Activated CD4-positive, alpha-beta T cell treated with anti-CD3 and anti-CD28 coated beads, Interleukin-2, amount 50 U/mL, for 16 hours (primary cell): ENCODE measurements at places on chromosomes 13 and 19.

GRCh38 chr13:79477968-79478367 is 3.0 kb upstream of the NDFIP2 start:
- DNase-seq = no peak

DNA sequence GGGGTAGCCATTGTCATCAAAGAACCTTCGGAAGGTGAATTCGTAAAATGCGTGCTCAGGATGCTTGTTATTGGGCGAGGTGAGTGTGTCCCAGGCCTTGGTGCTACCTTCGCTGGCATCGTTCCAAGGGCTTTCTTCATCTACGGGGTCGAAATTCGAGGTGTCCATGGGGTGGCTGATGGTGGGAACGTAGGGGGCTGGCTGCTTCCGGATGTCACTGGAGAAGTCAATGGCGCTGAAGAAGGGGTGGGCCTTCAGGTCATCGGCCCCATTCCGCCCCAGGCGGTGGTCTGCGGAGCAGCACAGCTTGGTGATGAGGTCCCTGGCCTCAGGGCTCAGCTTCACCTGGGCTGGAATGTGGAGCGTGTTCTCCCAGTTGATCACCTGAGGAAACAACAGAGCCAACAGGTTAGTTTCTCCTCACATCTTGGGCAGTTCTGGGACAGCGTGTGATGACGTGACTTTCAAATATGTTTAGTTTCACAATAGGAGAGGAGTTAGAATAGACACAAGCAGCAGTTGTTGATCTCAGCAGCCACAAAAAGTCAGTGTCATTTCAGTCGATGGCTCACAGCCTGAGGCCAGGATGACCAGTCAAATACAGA is 72.5 kb upstream of the XPO4 start:
- DNase-seq = no peak

GRCh38 chr19:32465176-32465575 is 59.6 kb downstream of the DPY19L3 start:
- DNase-seq = peak; percentile 37

DNA sequence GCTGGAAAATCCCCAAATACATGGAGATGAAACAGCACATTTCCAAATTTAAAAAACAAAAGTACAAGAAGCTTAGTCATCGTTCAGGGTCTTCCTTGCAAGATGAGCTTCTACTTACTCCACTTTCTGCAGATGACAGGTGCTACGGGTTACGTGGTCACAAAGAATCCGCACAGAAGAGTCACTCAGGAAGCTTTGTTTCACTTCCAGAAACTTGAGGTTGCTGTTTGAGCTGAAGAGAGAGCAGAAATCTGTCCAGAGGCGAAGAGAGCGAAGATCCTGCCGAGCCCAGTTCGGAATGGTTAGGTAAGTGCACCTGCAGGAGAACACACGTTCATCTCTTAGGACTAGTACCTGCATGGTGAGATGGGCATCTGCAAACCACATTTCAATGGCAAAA is 9.4 kb downstream of the NLRP7 start:
- peak; percentile 58 for DNase-seq

DNA sequence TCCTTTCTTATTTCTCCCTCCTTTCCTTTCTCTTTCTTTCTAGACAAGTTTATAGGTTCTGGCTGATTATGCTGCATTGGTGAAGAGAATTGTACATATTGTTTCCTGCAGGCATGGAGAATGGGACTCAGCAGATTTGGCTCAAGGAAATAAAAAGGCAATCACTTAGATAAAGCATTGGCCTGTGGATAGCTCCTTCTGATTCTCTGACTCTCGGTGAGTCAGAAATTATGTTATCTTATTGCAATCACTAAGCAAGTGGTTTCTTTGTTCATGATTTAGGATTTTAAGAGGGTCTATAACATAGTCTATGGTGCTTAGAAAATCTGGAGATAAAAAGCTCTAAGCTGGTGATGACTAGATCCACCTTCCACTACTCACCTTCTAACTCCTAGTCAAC is 54.0 kb upstream of the POSTN start:
- no peak for DNase-seq

- DNase-seq = no peak
Observed at GRCh38 chr13:52994051-52994450, 34.6 kb upstream of the OLFM4 start.

GRCh38 chr19:44277331-44277730 is 17.6 kb downstream of the ZNF233 start:
- no peak for DNase-seq
